Body of pancreas (tissue), 4 donors: ENCODE measurements at places on chromosomes 2 and 18. TPM values are rescaled to one million over a fixed set of nuclear protein-coding genes. Genes with fewer than 3 reads are reported as not detected.

ANKRD44 gene
- 12.2 TPM for total RNA-seq

FMNL2 gene
- total RNA-seq = 13.5 TPM

ARHGAP28 gene
- 16.5 TPM for total RNA-seq

ICA1L gene
- total RNA-seq = 34.6 TPM

MEX3C gene
- total RNA-seq = 16.5 TPM

LIMS4 gene
- total RNA-seq = 8.3 TPM

L3MBTL4 gene
- 10.9 TPM for total RNA-seq

WDR75 gene
- 26.2 TPM for total RNA-seq

AQP4 gene
- not detected for total RNA-seq

TTC39C gene
- total RNA-seq = 21.8 TPM

PAX3 gene
- total RNA-seq = not detected

EMX1 gene
- 0.33 TPM for total RNA-seq

RIT2 gene
- total RNA-seq = not detected

OLA1 gene
- 17.8 TPM for total RNA-seq

UGT1A7 gene
- not detected for total RNA-seq

RBM45 gene
- total RNA-seq = 12.7 TPM

MC5R gene
- total RNA-seq = not detected

LONRF2 gene
- total RNA-seq = 14.2 TPM

RAB31 gene
- total RNA-seq = 8.0 TPM

NOSTRIN gene
- 34.8 TPM for total RNA-seq

GPR17 gene
- total RNA-seq = 0.26 TPM

HSBP1L1 gene
- total RNA-seq = 22.1 TPM

ORC4 gene
- total RNA-seq = 10.9 TPM

MBD5 gene
- 33.5 TPM for total RNA-seq

CTDP1 gene
- 21.8 TPM for total RNA-seq

ATP6V1B1 gene
- total RNA-seq = 9.9 TPM

SMPD4 gene
- 33.3 TPM for total RNA-seq

OR6B3 gene
- not detected for total RNA-seq

ALPP gene
- total RNA-seq = 0.52 TPM

TFPI gene
- total RNA-seq = 21.1 TPM

C1D gene
- total RNA-seq = 29.6 TPM

TXNDC2 gene
- not detected for total RNA-seq

UGT1A10 gene
- 0.52 TPM for total RNA-seq

RNF152 gene
- total RNA-seq = 7.8 TPM

MARCO gene
- total RNA-seq = 1.0 TPM

TPO gene
- total RNA-seq = 1.0 TPM
